ENCODE measurements at places on chromosomes 7 and 10. TPM values are rescaled to one million over a fixed set of nuclear protein-coding genes. Genes with fewer than 3 reads are reported as not detected.

OR6V1 gene
- not detected for total RNA-seq

EN2 gene
- total RNA-seq: not detected

CALCR gene
- 0.24 TPM for total RNA-seq

MEOX2 gene
- 17.1 TPM for total RNA-seq

FAM25C gene
- not detected for total RNA-seq

NUDT13 gene
- total RNA-seq: 2.8 TPM

DENND2A gene
- 19.0 TPM for total RNA-seq

KIAA1217 gene
- 37.2 TPM for total RNA-seq

HK1 gene
- 85.1 TPM for total RNA-seq

ACSL5 gene
- 81.1 TPM for total RNA-seq

IFIT1B gene
- not detected for total RNA-seq

CPA4 gene
- total RNA-seq: not detected

ABCC2 gene
- 1.9 TPM for total RNA-seq

DNA sequence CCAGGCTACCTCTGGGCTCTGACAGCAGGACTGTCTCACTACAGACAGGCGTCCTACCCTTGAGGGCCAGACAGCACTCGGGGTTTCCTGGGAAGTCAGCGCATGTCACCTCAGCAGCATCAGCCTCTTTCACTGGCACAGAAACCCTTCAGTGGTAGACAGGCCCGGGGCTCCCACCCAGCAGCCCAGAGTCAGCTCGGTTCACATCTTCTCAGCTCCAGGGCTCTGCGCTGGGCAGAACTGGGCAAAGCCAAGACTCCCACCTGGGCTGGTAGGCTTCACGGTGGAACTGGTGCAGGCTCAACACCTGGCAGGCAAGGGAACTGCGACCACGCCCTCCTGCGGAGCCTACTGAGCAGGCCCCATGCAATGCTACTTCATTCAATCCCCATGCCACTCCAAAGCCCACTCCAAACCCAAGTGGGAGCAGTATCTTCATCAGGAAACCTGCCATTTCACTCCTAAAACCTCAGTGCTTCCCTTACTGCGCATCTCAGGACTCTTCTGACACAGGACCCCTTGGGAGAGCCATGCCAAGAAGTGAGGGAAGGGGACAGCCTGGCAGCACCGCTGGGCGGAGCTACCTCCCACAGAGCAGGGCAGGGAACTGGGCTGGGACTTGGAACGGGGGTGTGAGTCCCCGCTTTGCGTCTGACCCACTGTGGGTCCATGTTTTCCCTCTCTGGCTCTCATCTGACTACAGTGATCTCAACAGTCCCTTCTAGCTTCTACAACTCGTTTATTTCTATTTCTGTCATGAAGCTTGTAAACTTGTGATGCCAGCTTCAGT lies 60.4 kb downstream of the SCRN1 start:
- peaks cover 21% of the 10 kb centered on the region for H3K36me3 ChIP-seq
- H3K4me1 ChIP-seq: no peaks in the 10 kb centered on the region
- no peak overlapping the region for H3K4me3 ChIP-seq
- H3K27me3 ChIP-seq: no peaks in the 10 kb centered on the region

- H3K4me3 ChIP-seq: no peak overlapping the region
- H3K27ac ChIP-seq: peak overlapping the region; percentile 46
- DNase-seq: no peak
- peaks cover 75% of the 10 kb centered on the region for H3K4me1 ChIP-seq
These were observed 7.2 kb downstream of the DEPP1 start for GRCh38 chr10:44971434-44971833.

- H3K4me3 ChIP-seq: no peak overlapping the region
- peaks cover 12% of the 10 kb centered on the region for H3K27me3 ChIP-seq
- no peak for DNase-seq
- H3K4me1 ChIP-seq: peaks cover 7% of the 10 kb centered on the region
- H3K36me3 ChIP-seq: no peaks in the 10 kb centered on the region
These were observed 14.6 kb upstream of the PPP2R2D start for GRCh38 chr10:131886237-131886636.

GRCh38 chr7:721619-722248 lies 4.8 kb upstream of the DNAAF5 start:
- H3K4me3 ChIP-seq: no peak overlapping the region
- H3K36me3 ChIP-seq: no peaks in the 10 kb centered on the region
- H3K4me1 ChIP-seq: peaks cover 9% of the 10 kb centered on the region
- no peaks in the 10 kb centered on the region for H3K27me3 ChIP-seq
- no peak for DNase-seq
- no peak overlapping the region for H3K27ac ChIP-seq

DNA sequence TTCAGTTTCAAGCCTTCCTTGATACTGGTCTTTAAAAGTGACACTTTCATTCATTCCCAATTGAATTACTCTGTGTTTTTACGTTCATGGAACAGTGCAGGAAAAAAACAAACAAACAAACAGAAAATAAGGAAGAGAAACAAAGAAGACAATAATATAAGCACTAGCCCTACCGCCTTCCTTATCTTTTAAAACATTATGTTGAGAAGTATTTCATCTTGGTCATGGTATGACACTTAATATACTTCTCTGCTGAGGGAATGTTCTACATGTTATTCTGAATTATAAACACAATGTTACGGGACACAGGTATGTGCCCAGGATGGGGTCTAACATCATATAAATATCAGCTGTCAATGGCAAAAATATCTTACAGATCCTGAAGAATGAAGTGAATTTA lies 176.7 kb downstream of the SFMBT2 start:
- H3K27me3 ChIP-seq: no peaks in the 10 kb centered on the region
- no peak overlapping the region for H3K27ac ChIP-seq
- no peaks in the 10 kb centered on the region for H3K4me1 ChIP-seq
- no peak overlapping the region for H3K4me3 ChIP-seq

GRCh38 chr10:99629625-99629978 lies 9.4 kb upstream of the SLC25A28 start:
- no peaks in the 10 kb centered on the region for H3K36me3 ChIP-seq
- no peaks in the 10 kb centered on the region for H3K4me1 ChIP-seq
- no peak for DNase-seq
- H3K27ac ChIP-seq: no peak overlapping the region

GRCh38 chr7:128168667-128169210 lies 72.3 kb upstream of the LEP start:
- no peak for DNase-seq
- no peak overlapping the region for H3K4me3 ChIP-seq
- H3K36me3 ChIP-seq: no peaks in the 10 kb centered on the region
- no peak overlapping the region for H3K27ac ChIP-seq
- peaks cover 20% of the 10 kb centered on the region for H3K4me1 ChIP-seq

DNA sequence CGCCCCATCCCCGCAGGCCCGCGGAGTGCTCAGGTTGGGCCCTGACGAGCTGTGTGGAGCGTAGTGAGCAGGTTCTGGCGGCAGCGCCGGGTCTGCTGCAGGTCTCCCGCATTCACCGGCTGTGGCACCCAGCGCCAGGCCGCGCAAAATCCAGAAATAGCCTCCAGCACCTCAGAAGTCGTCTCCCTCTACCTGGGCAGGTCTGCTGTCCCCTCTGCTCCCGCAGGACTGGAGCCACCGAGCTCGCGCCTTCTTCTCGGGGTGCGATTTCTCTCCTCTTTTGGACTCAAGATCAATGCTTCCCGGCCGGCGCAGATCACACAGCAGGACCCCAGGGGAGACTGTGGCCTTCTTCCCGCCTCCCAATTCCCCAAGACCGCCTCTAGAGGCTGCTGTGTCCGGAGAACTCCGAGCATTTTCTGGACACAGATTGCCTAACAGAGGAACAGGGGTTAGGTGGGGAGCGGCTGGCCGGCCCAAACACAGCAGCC lies 8.4 kb downstream of the TLX1 start:
- peaks cover 27% of the 10 kb centered on the region for H3K4me1 ChIP-seq
- H3K27ac ChIP-seq: no peak overlapping the region
- no peak for DNase-seq
- no peaks in the 10 kb centered on the region for H3K36me3 ChIP-seq

DNA sequence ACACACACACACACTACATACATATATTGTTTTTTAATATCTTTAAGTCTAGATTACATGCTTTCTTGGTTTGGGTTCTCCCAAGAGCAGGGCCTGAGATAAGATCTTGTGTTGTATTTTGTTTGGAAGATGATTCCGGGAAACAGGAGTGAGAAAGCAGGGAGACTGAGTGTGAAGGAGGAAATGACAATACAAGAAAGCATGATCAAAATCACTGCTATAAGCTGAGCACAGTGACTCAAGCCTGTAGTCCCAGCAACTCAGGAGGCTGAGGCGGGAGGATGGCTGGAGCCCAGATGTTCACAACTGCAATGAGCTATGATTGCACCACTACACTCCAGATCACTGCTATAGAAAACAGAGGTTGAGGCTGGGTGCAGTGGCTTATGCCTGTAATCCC lies 267.6 kb downstream of the SKIDA1 start:
- no peak overlapping the region for H3K4me3 ChIP-seq
- no peak overlapping the region for H3K27ac ChIP-seq
- no peaks in the 10 kb centered on the region for H3K4me1 ChIP-seq

GRCh38 chr10:1316121-1316808 lies 260.1 kb downstream of the WDR37 start:
- H3K36me3 ChIP-seq: no peaks in the 10 kb centered on the region
- peaks cover 3% of the 10 kb centered on the region for H3K27me3 ChIP-seq
- no peak overlapping the region for H3K4me3 ChIP-seq
- no peaks in the 10 kb centered on the region for H3K4me1 ChIP-seq
- no peak for DNase-seq

DNA sequence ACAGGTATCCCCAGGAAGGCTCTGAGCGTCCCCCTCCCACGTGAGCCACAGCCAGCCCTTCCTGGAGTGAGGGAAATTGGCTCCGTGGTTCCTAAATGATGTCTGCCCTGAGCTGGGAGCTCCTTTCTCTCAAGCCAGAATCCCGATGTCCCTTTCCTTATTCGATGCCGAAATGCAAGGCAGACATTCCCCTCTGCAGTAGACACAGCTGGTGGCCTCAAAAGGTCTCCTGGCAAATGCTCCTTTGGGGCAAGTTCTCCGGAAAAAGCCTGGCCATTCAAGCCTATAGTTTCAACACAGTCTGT lies 98.9 kb downstream of the HIP1 start:
- H3K4me1 ChIP-seq: peaks cover 16% of the 10 kb centered on the region
- H3K27me3 ChIP-seq: no peaks in the 10 kb centered on the region
- H3K4me3 ChIP-seq: peak overlapping the region; percentile 76
- H3K36me3 ChIP-seq: no peaks in the 10 kb centered on the region
- peak overlapping the region; percentile 82 for H3K27ac ChIP-seq
- DNase-seq: no peak

- peak; percentile 93 for DNase-seq
- peaks cover 4% of the 10 kb centered on the region for H3K36me3 ChIP-seq
- peak overlapping the region; percentile 90 for H3K4me3 ChIP-seq
- no peaks in the 10 kb centered on the region for H3K27me3 ChIP-seq
- H3K4me1 ChIP-seq: peaks cover 44% of the 10 kb centered on the region
These were observed 766 bp upstream of the EIF3B start for GRCh38 chr7:2353936-2354185.

GRCh38 chr7:141280100-141280499 lies 206.2 kb downstream of the TMEM178B start:
- no peaks in the 10 kb centered on the region for H3K27me3 ChIP-seq
- no peak overlapping the region for H3K4me3 ChIP-seq
- DNase-seq: no peak
- H3K4me1 ChIP-seq: no peaks in the 10 kb centered on the region
- H3K36me3 ChIP-seq: no peaks in the 10 kb centered on the region
- no peak overlapping the region for H3K27ac ChIP-seq

DNA sequence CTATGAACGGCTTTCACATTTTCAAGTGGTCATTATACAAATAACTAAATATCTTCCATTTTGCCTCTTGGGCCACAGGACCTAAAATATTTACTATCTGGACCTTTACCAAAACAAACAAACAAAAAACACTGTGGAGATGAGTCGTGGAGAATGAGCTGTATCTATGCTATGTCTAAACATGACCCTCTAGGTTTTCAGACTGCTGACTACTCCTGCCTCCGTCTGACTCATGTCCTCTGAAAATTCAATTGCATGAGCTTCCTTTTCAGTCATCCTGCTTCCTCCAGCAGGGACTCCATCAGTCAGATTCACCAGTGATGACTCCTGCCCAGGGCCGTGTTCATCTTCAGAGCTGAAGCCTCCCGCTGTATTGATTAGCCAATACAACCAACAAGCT lies 96.8 kb downstream of the COL28A1 start:
- no peaks in the 10 kb centered on the region for H3K4me1 ChIP-seq
- H3K36me3 ChIP-seq: no peaks in the 10 kb centered on the region
- H3K4me3 ChIP-seq: no peak overlapping the region
- H3K27me3 ChIP-seq: no peaks in the 10 kb centered on the region
- no peak for DNase-seq
- no peak overlapping the region for H3K27ac ChIP-seq

- H3K36me3 ChIP-seq: no peaks in the 10 kb centered on the region
- H3K27me3 ChIP-seq: peaks cover 10% of the 10 kb centered on the region
- no peak for DNase-seq
- H3K27ac ChIP-seq: no peak overlapping the region
- no peak overlapping the region for H3K4me3 ChIP-seq
These were observed 58.7 kb upstream of the CFAP46 start for GRCh38 chr10:133001114-133001513.

- no peak overlapping the region for H3K4me3 ChIP-seq
- DNase-seq: no peak
- no peak overlapping the region for H3K27ac ChIP-seq
- no peaks in the 10 kb centered on the region for H3K4me1 ChIP-seq
- H3K27me3 ChIP-seq: no peaks in the 10 kb centered on the region
- H3K36me3 ChIP-seq: no peaks in the 10 kb centered on the region
These were observed 86.9 kb upstream of the ZNF438 start for GRCh38 chr10:31118556-31118955.

DNA sequence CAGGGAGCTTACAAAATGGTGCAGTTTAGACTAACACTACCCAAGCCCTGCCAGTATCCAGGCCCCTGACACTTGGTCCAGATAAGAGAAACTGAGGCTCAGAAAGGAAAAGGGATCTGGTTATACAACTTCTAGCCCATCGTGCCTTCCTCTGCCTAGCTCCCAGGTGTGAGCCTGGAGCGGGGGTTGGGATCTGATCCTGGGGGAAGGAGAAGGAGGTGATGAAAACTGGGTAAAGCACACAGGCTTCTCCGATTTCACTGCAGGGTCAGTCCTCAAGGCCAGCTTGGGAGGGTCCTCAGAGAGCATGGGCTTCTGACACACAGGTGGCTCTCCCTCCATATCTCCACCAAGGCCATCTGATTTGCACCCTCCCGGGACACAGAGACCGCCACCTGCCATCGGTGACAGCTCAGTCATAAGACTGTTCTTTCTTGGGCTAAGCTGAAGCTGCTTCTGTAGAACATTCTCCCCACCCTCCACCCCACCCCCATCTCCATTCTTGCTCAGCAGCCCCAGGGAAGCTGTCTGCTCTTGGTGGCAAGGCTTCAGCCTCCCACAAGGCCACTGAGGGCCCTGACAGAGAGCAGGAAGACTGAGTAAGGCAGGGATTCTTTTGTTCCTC lies 16.4 kb downstream of the SRRM3 start:
- H3K4me1 ChIP-seq: no peaks in the 10 kb centered on the region
- no peak overlapping the region for H3K4me3 ChIP-seq

GRCh38 chr7:1432411-1433082 lies 26.7 kb downstream of the MICALL2 start:
- H3K27me3 ChIP-seq: peaks cover 35% of the 10 kb centered on the region
- H3K4me1 ChIP-seq: peaks cover 7% of the 10 kb centered on the region
- no peak overlapping the region for H3K4me3 ChIP-seq
- H3K36me3 ChIP-seq: peaks cover 19% of the 10 kb centered on the region
- peak; percentile 81 for DNase-seq

- no peaks in the 10 kb centered on the region for H3K4me1 ChIP-seq
- peaks cover under 1% of the 10 kb centered on the region for H3K27me3 ChIP-seq
- no peak overlapping the region for H3K4me3 ChIP-seq
- H3K27ac ChIP-seq: no peak overlapping the region
These were observed 65.1 kb upstream of the HPS1 start for GRCh38 chr10:98511876-98512275.

- DNase-seq: no peak
- H3K4me3 ChIP-seq: no peak overlapping the region
- no peaks in the 10 kb centered on the region for H3K4me1 ChIP-seq
- no peaks in the 10 kb centered on the region for H3K36me3 ChIP-seq
These were observed 152.0 kb downstream of the MACC1 start for GRCh38 chr7:20064974-20065862.

Measured in lower lobe of right lung (tissue), 2 donors.